Purkinje cell (primary cell): ENCODE measurements at places on chromosomes 11 and 22. TPM values are rescaled to one million over a fixed set of nuclear protein-coding genes. Genes with fewer than 3 reads are reported as not detected.

Gene CBX6
- polyA plus RNA-seq, result 1.7 and 7.9 TPM in 2 replicates

Gene KRTAP5-8
- not detected in 2 replicates for polyA plus RNA-seq

Gene SMIM35
- polyA plus RNA-seq, result not detected in 2 replicates

Gene CREB3L1
- 3.0 TPM in 1 of 2 replicates, not detected in the other for polyA plus RNA-seq

Gene TMEM191C
- 1.7 and 4.4 TPM in 2 replicates for polyA plus RNA-seq

Gene NUP160
- 5.9 and 9.4 TPM in 2 replicates for polyA plus RNA-seq

Gene PI4KA
- polyA plus RNA-seq, result 66.1 and 101 TPM in 2 replicates

Gene TSSK2
- polyA plus RNA-seq, result not detected in 2 replicates

Gene SLC6A5
- 0.14 and 0.60 TPM in 2 replicates for polyA plus RNA-seq

Gene POU2AF1
- not detected in 2 replicates for polyA plus RNA-seq

Gene SOX6
- polyA plus RNA-seq, result 7.7 and 20.2 TPM in 2 replicates

Gene MAP6
- polyA plus RNA-seq, result 115 and 139 TPM in 2 replicates

Gene MSANTD4
- polyA plus RNA-seq, result 16.8 and 20.3 TPM in 2 replicates

Gene PAK1
- 18.9 and 60.3 TPM in 2 replicates for polyA plus RNA-seq

Gene SERPIND1
- not detected in 2 replicates for polyA plus RNA-seq

Gene MUC15
- not detected in 2 replicates for polyA plus RNA-seq

Gene PGA5
- polyA plus RNA-seq, result not detected in 2 replicates

Gene GRAMD1B
- polyA plus RNA-seq, result 20.7 and 30.0 TPM in 2 replicates

Gene TMEM191B
- polyA plus RNA-seq, result 0.69 TPM in 1 of 2 replicates, not detected in the other
